NCI-H69 (cell line): ENCODE measurements at places on chromosomes 4 and X.
A peak's percentile ranks its signal among the peaks of the same experiment; 100 is the strongest.

- DNase-seq = peak; percentile 0
Measured at GRCh38 chrX:127030016-127030748, 210.7 kb downstream of the PRR32 start.

DNA sequence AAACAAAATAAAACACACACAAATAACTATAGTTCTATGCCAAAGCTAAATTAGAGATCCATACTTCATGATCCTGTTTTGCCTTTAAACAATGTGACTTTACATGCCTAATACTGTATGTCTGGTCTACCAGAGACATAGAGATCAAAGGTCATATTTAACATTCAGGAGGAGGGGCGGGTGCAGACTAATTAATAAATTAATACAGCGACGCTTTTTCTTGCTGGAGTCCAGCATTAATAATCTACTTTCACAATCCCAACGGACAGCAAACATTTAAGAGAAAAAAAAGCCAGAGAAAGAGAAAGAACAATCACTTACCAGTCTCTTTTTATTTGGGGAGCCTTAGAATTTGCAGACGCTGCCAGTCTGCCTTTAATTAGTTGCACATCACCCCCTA, 509 bp downstream of the CXXC4 start:
- DNase-seq = peak; percentile 58

- no peak for DNase-seq
Measured at GRCh38 chrX:115259238-115259875, 25.5 kb upstream of the LRCH2 start.

- peak; percentile 98 for DNase-seq
Measured at GRCh38 chrX:107627838-107628661, at the start of gene PRPS1. Gene PRPS1, plus strand, starts transcription at chrX:107628510. Its CDS starts 119 bp downstream, at chrX:107628629.

- no peak for DNase-seq
Measured at GRCh38 chr4:117385526-117385925, 300.1 kb upstream of the TRAM1L1 start.

DNA sequence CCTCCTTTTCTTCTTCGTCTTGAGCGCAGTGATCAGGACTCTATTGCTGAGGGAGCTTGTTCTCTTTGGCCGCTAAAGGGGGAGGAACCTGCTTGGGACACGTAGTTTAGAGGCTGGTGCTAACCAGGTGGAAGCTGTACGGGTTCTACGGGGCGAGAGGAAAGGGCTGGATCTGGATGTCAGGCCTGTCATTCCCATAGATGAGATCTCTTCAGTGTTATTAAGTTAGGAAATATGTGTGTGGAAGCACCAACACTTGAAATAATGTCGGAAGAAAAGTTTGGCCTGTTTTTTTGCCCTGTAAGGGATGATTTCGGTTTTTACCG, 643 bp downstream of the SRP72 start:
- DNase-seq = peak; percentile 58

GRCh38 chrX:40933132-40933705, 152.0 kb upstream of the USP9X start:
- peak; percentile 31 for DNase-seq

DNA sequence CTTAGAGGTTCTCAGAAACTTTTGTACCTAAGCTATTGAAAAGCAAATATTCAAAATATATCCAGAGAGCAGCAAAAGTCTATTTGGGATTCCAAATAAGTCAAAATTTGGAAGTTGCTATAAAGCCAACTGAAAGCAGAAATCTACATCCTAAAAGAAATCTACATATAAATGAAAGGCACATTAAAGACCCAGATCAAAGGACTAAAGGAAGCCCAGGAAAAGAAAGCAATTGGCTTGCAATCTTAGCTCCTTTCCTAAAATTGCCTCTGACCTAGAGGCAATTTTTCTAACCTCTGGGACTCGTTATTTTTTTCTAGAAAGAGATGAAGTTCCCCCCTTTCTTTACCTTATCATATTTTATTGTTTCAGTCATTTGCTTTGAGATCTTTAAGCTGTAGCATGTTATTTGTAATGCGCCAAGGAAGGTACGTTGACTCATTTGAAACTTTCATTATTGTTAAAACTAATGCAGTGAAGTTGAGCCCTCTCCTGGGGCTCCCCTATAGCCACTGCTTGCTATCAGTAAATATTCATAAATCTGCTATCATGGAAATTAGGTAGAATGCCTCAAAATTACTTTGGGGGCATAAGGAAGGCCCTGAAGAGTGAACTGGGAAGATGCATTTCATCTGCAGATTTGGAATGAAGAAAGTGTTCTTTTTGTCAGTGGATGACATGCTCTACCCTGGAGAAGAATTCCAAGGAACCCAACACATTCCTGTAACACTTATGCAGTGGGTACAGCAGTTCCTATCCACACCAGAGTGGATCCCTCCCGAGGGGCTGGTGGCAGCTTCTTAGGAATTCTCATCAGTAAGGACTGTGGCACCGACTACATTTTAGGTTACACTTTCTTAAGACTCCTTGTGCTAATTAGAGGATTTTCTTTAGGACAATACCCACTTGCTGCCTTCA, 177.8 kb upstream of the IGFBP7 start:
- DNase-seq = no peak

DNA sequence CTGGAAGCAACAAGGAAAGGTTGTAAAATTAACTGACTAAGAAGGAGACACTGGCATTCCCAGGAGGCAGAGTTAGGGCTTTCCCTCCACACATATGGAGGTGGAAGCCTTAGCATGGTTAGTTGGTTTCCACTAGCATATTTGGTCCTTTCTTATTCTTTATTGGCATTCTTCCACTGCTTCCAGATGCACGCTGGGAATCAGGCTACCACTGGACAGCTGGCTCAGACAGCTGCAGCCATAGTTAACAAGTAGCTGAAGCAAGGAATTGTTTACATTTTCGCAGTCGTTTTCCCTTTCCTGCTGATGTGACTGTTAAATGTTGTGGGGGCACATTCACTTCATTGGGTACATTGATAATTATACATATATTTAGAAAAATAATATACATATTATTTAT, 169.2 kb downstream of the GRIA2 start:
- DNase-seq = peak; percentile 80

DNA sequence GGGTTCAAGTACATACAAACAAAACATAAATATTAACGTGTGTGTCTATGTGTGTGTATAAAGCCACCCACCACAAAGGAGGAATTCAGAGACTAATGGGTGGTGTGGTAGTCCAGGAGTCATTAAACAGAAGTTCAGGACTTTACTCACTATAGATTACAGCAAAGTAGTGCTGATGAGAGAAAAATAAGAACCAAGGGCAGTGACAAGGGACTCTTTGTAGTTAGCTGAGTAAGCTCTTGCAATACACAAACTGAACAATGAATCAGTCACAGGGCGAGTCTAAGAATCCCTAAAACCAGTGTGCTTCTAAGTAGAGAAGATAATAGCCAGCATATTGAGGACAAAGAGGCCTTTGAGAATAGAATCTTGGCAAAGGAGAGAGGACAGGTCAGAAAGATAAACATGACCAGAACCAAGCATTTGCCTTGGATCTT, 232.4 kb downstream of the PPP3CA start:
- DNase-seq = peak; percentile 40
